ENCODE measurements at places on chromosomes 2 and 18.

- DNase-seq: no peak
Measured at GRCh38 chr2:126359494-126359893, 296.5 kb upstream of the GYPC start.

DNA sequence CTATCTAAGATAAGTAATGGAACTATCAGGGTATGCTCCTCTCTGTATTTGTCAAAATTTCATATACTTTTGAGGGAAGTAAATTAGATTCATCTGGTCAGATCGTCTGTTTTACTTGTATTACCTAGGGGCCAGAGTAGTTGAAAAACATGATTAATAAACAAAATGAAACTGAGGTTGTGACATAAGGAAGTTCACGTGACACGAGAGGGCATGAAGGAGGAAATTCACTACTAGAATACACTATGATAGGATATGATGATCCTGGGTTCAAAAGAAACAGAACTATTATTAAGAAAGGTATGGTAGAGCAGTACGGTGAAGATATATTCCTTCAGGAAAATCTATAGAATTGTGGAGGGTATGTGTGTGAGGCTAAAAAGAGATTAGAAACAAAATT is 58.4 kb upstream of the SPAG16 start:
- no peak for DNase-seq

DNA sequence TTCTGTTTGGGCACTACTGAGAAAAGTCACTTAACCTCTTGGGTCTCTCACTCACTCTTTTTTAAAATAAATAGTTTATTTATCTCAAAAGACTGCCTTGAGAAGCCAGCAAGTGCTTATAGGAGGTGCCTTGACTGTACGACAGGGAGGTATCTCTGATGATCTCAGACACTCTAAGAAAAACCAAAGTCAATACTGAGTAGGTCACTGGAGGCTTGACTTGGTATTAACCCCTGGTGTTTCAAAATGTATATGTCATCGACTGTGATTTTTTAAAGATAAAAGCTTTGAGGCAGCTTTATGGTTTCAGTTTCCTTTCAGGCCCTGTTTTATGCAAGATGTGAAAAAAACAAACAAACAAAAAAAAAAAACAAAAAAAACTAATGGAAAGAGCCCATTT is 33.7 kb downstream of the MREG start:
- no peak for DNase-seq

DNA sequence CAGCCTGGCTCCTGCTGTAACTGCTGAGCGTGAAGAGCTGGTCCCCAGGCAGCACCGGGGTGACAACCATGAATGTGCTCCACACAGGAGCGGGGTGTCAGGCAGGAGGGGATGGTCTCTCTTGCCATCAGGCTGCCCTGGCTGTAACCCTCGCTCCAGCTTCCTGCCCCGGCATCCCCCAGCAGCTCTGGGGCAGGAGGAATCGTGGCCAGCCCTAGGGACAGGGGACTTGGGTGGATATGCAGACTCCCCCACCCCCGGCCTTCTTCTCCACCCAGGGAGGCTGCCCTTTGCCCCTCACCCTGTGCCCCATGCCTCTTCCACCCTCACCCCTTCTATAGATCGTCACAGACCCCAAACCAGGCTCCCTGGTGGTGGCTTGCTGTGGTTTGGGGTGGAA is 69.4 kb upstream of the SMAD7 start:
- DNase-seq: no peak

DNA sequence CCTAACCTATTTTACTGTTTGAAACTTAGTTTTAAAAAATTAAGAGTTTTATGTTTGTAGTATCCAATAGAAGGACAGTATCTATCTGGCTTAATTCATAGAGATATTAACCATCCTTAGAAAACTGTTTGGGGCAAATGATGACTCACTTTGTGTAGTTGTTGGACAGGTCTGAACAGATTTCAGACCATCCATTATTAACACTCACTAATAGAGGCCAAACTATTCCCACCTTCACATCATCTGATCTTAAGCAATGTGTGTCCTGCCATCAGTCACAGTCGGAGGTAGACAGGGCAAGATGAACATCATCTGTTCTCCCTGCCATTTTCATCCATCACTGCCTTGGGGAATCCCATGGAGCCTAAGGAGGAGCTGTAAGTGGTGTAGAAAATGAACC is 164.6 kb upstream of the DCC start:
- DNase-seq: peak; percentile 6

DNA sequence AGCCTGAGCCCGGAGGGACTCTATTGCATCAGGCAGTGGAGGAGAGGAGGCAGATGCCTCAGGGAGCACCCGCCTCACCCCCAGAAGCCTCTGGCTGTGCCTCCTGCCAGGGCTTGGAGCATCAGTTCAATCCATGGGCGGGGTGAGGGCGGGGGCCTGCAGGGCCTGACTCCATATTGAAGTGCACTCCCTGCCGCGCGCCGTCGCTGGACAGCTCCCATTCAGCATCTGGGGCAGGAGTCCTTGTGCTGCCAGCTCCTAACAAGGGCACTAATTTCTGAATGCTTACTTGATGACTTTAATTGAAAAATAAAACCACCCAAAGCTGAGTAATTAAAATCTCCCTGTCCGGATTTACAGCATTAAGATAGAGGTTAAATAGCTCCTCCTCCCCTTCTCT is 23.8 kb downstream of the C1QL2 start:
- DNase-seq: no peak

- DNase-seq: no peak
Measured at GRCh38 chr2:234500394-234501006, 3.6 kb upstream of the ARL4C start.

DNA sequence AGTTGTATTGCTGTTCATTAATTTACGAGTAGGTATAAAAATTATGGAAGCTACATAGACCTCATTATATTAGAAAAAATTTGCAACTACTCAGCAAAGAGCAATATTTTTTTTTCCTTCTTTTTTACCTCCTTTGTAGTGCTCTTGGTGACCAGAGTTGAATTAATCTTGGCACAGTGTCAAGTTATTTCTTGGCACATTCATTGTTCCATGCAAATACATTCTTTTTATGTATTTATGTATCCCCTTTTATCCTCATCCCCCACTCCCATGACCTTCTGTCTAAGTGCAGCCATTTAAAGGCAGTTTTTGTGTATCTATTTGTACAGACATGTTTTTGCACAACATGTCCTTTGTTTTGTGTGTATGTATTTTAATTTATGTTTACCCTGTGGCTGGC is 224.5 kb downstream of the CCDC102B start:
- DNase-seq: no peak

GRCh38 chr2:213285404-213285803 is 1.1 kb downstream of the SPAG16 start:
- DNase-seq: no peak

- no peak for DNase-seq
Measured at GRCh38 chr2:6072276-6072675, 380.1 kb downstream of the SOX11 start.

DNA sequence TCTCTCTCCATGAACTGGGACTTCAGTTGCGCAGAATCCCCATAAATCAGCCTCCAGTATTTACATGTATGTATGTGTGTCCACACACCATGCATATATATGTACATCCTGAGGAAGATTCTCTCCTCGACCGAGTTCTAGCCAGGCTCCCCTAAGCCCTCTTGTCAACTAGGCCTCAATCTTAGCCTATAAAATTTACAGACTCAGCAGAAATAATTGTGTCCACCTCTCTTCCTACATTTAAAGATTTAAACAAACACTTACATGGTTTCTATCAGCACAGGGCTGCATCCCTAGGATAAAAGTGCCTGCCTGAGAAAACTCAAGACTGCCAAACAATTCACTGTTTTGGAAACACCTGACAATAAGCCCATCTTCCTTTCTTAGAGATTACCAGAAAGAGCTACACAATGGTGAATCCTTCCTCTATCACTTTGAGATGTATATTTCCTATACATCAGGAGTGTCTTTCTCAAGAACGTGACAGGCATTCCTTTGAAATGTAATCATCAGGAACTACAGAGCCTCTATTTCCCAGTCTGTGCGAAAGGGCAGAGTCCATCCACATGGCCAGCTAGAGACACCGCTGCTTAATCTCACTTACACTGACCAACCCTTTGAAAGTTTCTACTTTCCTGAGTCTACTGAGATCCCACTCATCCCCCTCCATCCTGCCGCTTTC is 39.5 kb downstream of the ZNF519 start:
- DNase-seq: no peak

DNA sequence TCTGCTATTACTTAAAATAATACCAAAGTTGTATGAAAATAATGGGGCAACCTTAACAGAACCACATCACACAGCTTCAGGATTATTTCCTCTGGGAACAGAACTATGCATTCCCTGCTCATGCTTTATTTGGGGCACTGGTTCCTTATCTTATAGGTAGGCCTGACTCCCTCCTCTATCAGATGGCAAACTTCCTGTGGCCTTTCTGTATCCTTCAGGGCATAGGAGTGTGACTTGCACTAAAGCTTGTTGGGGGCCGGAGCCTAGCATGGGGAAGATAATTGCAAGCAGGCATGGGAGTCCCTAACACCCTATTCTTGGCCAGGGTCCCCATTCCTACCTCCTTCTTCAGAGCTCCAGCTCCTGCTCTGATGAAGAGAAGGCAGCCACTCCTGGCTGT is 167.2 kb upstream of the SERTAD2 start:
- no peak for DNase-seq

DNA sequence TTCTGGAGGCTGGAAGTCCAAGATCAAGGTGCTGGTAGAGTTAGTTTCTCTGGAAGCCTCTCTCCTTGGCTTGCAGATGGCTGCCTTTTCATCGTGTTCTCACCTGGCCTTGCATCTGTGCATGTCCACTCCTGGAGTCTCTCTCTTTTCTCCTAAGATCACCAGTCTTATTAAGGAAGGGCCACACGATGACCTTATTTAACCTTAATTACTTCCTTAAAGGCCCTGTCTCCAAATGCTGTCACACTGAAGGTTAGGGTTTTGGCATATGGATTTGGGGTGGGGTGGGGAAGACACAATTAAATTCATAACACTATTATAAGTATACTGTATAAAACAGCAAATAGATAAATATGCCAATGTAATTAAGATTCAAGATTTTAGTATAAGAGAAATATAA is 402.4 kb upstream of the HS6ST1 start:
- no peak for DNase-seq

GRCh38 chr2:110115291-110116032 is at the start of gene MALL:
Gene MALL (minus strand): TSS chr2:110115822. CDS start chr2:110115792, 30 bp downstream.
- DNase-seq: no peak

DNA sequence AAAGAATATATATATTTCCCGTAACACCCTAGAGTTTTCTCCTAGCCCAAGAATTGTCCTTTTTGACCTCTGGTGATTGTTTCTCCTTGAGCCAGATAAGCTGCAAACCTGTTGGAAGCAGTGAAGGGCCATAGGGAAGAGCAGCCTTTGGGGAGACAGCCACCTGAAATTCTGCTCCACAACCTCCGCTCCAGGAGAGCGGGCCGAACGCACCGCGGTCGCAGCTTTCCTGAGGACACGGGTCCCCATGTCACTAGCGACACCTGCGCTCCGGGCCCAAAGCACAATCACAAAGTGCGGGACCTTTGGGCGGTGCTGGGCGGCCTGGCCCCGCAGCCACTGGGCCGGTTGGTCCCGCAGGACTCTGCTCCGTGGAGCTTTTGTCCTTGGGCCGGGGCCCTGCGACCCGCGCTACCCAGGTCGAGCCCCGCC is 557 bp upstream of the DSG2 start:
- DNase-seq: no peak

GRCh38 chr2:8592736-8593135 is 89.1 kb upstream of the ID2 start:
- DNase-seq: no peak

- no peak for DNase-seq
Measured at GRCh38 chr18:57738078-57738477, 65.0 kb downstream of the ATP8B1 start.

DNA sequence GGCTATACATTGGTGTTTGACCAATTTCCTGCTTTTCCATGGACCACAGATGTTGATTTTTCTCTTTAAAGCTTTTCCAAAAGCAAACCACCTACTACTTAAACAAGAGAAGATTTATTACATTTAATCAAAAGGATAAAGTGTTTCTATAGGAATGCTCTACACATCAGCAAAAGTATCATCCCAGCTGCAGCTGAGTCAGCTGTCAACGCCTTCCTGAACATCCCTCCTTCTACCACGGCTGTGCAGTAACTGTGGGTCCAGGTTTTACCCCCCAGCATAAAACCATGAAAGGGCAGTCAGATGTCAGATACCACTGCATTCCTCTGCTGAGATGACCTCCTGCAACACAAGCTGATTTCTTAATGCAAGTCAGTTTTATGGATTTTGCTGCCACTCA is 524.5 kb upstream of the MEX3C start:
- no peak for DNase-seq

GRCh38 chr18:62814132-62814759 is 98.9 kb downstream of the PHLPP1 start:
- DNase-seq: no peak

DNA sequence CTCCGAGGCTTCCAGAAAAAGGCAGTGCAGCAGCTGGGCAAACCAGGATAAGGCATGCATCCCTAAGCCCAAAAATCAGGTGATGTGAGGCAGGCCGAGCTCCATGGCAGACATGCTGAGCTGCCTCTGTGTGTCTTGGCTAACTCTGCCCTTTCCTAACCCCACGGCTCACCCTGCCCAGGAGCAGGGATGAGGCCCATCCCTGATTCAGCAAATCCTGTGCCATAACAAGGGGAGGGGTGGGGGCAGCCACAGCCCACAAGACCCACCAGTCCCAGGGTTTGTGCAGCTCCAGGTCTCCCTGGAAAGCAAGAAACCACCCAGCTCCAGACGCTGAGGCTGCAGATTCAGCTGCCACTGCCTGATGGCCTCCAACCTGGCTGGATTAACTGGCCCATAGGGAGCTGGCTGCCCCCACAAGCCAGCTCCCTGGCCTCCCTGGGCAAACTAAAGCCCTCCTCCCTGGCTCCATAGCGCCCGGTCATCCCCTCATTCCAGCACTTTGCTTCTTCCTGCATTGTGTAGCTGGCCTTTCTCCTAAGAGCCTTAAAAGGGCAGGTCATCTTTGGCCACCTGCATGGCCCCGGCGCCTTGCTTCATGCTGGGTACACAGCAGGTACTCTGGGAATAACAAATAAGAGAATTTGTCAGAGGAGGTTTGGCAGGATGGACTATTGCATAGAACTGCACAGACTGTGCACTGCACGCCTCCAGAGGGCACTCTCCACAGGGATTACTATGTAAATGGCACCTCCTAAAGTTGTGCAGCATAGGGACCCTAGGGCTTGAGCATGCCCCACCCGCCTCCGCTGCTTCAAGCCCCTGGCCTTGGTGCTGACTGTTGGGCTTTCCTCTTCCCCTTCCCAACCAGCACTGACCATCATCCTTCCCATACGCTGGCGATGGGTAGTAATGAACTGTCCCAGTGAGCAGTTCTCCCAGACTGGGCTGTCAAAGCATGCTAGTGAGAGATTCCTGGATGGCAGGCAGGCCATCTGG is 10.7 kb downstream of the STEAP3 start:
- no peak for DNase-seq

GRCh38 chr2:151904021-151904420 is 75.8 kb upstream of the ARL5A start:
- no peak for DNase-seq

Data from epithelial cell of prostate (primary cell).